Renal pelvis (tissue), 12 donors: ENCODE measurements at places on chromosomes 4 and X. TPM values are rescaled to one million over a fixed set of nuclear protein-coding genes. Genes with fewer than 3 reads are reported as not detected.

ACE2 gene
- polyA plus RNA-seq: 51.2 TPM

DGAT2L6 gene
- polyA plus RNA-seq: not detected

KIF4A gene
- 17.7 TPM for polyA plus RNA-seq

UGT8 gene
- polyA plus RNA-seq: 47.6 TPM

FSTL5 gene
- polyA plus RNA-seq: 1.6 TPM

MAGEC2 gene
- polyA plus RNA-seq: not detected

- DNase-seq: no peak
Observed at GRCh38 chr4:2413821-2414610, 4.4 kb downstream of the ZFYVE28 start.

- no peak for DNase-seq
Observed at GRCh38 chr4:11312389-11312788, 116.3 kb downstream of the HS3ST1 start.

GRCh38 chr4:95289028-95289634, 259.6 kb downstream of the UNC5C start:
- no peak for DNase-seq

DNA sequence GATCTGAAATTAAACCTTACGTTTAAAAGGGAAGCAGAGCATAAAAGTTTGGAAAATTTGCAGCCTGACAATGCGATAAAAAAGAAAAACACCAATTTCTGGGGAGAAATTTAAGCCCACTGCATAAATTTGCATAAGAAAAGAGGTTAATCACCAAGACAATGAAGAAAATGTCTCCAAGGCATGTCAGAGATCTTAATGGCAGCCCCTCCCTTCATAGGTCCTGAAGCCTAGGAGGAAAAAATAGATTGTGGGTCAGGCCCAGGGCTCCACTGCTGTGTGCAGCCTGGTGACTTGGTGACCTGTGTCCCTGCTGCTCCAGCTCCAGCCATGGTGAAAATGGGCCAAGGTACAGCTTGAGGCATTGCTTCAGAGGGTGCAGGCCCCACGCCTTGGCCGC, 264.0 kb upstream of the CT83 start:
- DNase-seq: no peak

- no peak for DNase-seq
Observed at GRCh38 chr4:156391325-156391653, 437.6 kb upstream of the CTSO start.

- DNase-seq: no peak
Observed at GRCh38 chr4:39596971-39597370, 41.7 kb downstream of the SMIM14 start.

- DNase-seq: no peak
Observed at GRCh38 chrX:68829582-68830418, 979 bp downstream of the EFNB1 start.

DNA sequence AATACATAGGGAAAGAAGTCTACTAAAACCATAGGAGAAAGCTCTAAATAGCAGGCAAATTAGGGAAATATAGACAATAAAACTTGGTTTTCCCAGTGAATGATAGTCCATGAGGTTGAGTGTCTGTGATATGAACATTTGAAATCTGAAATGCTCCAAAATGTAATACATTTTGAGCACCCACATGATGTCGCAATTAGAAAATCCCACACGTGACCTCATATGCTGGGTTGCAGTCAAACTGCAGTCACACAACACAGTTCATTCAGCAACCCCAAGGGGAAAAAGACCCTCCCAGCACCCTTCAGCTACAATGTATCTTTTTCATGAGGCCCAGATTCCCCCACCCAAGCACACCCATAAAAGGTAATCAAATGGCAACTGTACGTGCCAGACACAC, 155.6 kb downstream of the BTC start:
- DNase-seq: no peak

GRCh38 chr4:26410385-26411293, 79.6 kb downstream of the CCKAR start:
- peak; percentile 70 for DNase-seq

GRCh38 chr4:40938337-40938736, 188.6 kb downstream of the NSUN7 start:
- DNase-seq: no peak

GRCh38 chr4:63017300-63017699, 1392.0 kb downstream of the TECRL start:
- no peak for DNase-seq

- no peak for DNase-seq
Observed at GRCh38 chr4:124851741-124852140, 139.2 kb upstream of the ANKRD50 start.

GRCh38 chr4:96189761-96190160, 349.9 kb downstream of the PDHA2 start:
- DNase-seq: no peak
